Stimulated activated CD4-positive, alpha-beta T cell treated with anti-CD3 and anti-CD28 coated beads, Interleukin-4, amount 100 ng/mL, for 24 hours (primary cell): ENCODE measurements at places on chromosomes 4 and X.

- DNase-seq: no peak
Measured at GRCh38 chr4:171181090-171181489, 632.1 kb upstream of the GALNTL6 start.

DNA sequence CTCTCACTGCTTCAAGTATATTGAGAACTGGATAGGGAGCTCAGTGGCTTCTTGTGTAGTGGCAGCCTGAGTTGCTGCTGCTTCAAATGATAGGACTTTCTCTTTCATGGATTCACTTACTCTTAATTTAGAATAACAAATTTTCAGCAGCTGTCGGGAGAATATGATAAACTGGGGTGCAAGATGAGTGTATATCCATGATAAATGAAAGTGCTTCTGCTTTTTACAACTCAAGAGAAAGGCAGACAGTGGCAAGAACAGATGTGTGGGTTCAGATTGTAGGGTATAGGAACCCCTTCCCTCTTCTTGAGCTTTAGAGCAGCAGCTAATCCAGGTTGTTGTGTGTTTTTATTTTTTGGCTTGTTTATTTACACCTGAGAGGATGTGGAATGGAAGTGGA, 1.0 kb downstream of the SH3BGRL start:
- DNase-seq: no peak

DNA sequence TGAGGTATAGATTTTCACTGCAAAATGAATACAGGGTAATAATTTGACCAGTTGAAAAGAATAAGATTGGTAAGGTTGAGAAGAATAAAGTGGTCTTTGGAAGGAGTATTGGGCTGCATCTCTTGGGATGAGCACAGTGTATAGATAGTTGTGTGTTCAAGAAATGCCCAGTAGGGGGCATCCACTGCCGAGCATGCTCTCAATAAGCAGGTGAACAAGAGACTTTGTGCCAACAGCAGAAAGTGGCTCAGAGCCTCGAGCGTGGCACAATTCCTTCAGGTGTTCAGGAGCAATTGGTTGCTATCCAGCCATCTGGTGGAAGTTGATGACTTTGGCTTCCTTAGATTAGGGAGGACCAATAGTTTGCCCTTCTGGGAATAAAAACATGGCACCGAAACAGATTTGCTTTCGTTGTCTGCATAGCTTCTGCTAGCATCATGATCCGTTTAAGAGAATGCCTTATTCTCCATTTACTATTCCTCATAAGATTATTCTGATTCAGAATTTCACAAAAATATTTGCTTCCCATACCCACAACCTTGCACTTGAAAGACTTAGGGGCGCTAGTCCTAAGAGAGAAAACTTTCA, 258.1 kb upstream of the NEIL3 start:
- DNase-seq: peak; percentile 7

GRCh38 chrX:131739823-131740222, 195.9 kb downstream of the OR13H1 start:
- DNase-seq: no peak

DNA sequence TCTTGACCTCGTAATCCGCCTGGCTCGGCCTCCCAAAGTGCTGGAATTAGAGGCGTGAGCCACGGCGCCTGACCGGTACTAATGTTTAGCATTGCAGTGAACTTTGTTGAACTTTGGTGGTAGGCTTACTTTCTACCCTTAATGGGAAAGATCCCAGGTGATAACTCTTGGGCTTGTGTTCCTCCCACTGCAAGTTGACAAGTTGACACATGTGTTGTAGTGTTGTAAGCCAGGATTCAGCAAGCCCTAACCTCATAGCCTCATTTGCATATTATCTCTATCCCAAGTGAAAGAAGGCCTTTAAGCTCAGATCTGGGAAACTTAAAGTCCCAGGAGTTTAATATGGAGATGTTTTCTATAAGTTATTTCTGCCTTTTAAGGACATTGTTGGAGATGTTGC, 80.0 kb upstream of the CLCN4 start:
- no peak for DNase-seq

GRCh38 chrX:31445542-31445941, 373.7 kb upstream of the FTHL17 start:
- no peak for DNase-seq

GRCh38 chrX:22650691-22651090, 349.1 kb upstream of the DDX53 start:
- no peak for DNase-seq

GRCh38 chr4:4379540-4380087, 7.3 kb upstream of the NSG1 start:
- no peak for DNase-seq

DNA sequence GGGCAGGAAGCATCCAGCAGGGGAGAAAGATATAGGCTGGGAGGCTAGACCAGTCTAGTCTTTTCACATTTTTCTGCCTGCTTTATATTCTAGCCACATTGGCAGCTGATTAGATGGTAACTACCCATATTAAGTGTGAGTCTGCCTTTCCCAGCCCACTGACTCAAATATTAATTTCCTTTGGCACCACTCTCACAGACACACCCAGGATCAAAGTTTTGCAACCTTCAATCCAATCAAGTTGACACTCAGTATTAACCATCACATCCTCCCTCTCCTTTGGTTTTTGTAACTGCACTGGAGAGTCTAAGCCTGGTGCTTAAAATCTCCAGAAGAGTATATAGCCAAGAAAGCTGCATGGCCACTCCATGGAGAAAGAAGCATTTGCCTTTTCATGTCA, 560.4 kb downstream of the GRXCR1 start:
- no peak for DNase-seq

- DNase-seq: no peak
Measured at GRCh38 chrX:115410731-115411428, 121.4 kb downstream of the LUZP4 start.

DNA sequence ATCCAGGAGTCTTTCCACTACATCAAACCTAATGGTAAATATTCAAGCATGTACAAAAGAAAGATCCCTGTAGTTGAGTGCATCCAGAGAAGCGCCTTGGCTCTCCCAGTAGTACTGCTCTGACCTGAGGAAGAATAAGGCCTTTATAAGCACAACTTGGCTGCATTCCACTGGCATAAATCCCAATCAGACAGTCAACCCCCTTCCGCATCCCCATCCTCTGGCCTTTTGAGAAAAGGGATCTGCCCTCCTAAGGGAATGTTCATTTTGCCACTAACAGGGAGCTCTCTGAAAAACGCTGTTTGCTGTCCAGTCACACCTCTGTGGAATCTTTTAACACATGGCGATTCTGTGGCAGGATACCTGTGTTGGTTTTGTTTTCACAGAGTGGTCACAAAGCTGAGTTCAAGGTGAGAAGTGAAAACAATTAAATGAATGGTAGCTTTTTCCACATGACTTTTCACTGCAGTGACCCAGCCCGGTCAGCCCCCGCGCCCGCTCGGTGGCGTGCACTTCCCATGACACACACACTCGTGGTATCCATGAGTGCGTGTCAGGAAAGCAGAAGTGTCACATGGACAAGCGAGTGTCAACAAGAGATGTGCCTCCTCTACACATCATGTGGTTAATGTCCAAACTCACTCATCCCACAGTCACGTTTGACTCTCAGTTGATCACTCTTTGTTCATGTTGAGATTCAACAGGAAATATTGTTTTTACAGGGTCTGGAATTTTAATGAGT, 112.2 kb upstream of the ENPP6 start:
- DNase-seq: no peak

GRCh38 chr4:157702831-157703230, 470.0 kb downstream of the GASK1B start:
- no peak for DNase-seq

GRCh38 chr4:61277785-61278760, 77.9 kb downstream of the ADGRL3 start:
- DNase-seq: no peak

DNA sequence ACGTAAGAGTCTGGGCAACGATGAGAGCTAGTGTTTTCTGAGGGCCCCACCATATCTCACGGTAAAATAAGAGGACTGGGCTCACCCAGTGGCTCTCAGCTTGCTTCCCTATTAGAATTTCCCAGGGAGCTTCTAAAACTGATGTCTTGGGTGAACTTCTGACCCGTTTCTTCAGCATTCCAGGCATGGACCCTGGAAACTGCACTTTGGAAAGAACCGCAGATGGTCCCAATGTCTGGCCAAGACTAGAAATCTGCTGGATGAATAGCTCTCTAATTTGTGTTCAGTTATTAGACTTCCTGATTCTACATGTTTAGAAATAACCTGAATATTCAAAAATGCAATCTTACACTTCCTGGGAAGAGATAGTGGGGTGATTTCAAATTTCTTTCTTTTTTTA, 127.8 kb downstream of the ANOS1 start:
- DNase-seq: no peak

GRCh38 chrX:46386511-46386910, 158.7 kb downstream of the ZNF674 start:
- no peak for DNase-seq

GRCh38 chr4:153466081-153466948, at the start of gene TMEM131L:
Gene TMEM131L (plus strand): TSS chr4:153466360. CDS start chr4:153466398, 38 bp downstream.
- peak; percentile 63 for DNase-seq

GRCh38 chrX:21225643-21226042, 148.6 kb upstream of the CNKSR2 start:
- no peak for DNase-seq

DNA sequence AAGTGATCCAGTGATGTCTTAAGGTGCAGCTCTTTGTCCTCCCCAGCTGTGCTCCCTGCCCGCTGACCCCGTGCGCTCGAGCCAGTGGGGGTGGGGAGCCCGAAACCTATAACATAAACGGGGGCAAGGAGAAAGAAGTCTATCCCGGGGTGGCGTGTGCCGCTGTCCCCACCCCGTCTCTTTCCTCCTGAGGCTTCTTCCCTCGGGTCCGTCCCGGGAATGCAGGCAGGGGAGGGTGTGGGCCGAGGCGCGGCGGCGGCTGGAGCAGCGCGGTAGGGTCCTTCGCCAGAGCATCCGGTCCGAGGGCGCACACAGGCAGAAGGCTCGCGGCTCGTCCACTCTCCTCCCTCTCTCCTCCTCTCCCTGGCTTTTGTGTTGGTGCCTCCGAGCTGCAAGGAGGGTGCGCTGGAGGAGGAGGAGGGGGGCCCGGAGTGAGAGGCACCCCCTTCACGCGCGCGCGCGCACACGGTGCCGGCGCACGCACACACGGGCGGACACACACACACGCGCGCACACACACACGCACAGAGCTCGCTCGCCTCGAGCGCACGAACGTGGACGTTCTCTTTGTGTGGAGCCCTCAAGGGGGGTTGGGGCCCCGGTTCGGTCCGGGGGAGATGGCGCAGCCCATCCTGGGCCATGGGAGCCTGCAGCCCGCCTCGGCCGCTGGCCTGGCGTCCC, at the start of gene RAB33A:
TSS of gene RAB33A (plus strand) at position 517 of the 681 bp plus-strand sequence. CDS start at position 618, 101 bp downstream.
- peak; percentile 33 for DNase-seq

GRCh38 chr4:156326246-156326645, 372.6 kb upstream of the CTSO start:
- no peak for DNase-seq

DNA sequence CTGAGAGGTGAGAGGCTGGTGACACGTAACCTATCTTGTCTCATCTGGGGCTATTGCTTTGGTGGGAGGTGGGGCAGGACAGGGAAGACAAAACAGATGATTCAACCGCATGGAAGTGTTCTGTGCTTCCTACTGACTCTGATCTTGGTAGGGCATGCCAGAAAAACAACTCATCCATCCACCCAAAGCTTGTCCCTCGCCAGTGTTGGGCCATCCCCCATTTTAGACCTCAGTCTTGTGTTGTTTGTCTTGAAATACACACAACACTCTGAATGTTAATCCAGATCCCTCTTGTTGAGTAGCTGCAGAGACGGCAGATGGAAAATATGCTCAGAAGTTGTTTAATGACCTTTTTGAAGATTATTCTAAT, 377 bp downstream of the CHRNA9 start:
- no peak for DNase-seq

DNA sequence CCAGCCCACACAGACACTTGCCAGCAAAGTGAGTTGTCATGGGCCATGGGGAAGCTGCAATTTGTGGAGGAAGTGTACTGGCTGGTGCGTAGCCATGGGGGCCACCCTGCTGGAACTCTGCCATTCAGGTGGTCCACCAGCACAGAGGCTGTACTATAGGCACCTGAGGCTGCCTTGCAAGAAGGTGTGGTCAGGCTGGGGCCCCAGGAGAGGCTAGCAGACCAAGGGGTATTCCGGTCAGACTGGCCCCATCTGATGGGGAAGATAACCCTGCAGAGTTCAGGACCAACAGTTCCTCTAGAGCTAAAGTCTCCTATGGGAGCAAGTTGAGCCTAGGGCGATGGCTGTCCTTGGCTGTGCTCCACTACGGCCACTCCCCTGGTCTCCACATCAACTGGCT, 136.1 kb downstream of the DCAF12L2 start:
- DNase-seq: no peak

DNA sequence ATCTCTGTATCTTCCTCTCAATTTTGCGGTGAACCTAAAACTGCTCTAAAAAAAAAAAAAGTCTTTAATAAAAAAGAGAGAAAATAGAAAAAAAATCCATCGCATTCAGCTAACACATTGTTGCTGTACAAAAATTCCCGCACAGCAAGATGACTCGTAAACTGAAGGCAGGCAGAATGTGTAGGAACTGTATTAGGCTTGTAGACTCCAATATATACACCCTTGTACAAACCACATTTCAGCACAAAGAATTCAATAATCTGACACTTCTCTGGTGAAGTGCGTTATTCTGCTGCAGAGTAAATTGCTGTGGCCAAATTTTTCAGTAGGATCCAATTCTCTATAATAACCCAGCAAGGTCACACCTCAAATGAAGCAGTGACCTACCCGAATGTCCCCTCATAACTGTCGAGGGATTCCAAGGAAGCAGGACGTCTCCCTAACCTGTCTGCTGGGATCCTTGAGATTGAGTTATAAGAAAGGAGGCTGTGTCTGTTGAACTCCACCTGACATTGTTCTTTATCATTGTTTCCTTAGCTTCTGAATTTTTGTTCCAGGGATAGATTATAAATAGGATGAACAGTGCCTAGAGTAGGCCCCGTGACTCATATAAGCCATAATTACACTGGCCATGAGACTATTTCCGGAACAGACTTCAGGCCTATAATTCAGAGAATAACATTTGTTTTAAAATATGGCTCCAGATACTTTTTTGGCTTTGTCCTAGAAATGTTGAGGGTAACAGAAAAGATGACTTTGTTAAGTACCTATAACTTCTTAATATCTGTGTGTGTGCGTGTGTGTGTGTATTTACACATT, 348.3 kb downstream of the PCDH7 start:
- no peak for DNase-seq

- no peak for DNase-seq
Measured at GRCh38 chrX:66024570-66024969, 15.3 kb downstream of the VSIG4 start.

DNA sequence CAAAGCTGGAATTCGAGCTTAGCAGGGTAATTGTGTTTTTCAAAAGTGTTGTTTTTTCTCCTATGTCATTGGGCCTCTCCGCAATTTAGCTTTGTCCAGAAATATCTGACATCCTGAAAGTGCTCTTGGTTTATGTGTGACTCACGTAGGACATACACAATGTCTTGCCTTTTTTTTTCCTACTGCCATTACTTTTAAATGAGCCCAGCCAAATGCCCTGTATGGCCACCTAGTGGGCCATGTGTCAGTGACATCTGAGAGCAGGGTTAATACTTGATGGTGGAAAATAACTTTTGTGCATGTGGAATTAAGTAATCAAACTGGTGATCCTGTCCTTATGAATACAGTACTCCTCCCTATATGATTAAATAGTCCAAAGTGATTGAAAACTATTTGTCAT, 1411.1 kb upstream of the TENM3 start:
- DNase-seq: no peak

- DNase-seq: no peak
Measured at GRCh38 chr4:100113732-100114131, 76.5 kb downstream of the DDIT4L start.
